ENCODE measurements at places on chromosomes 3 and 15. TPM values are rescaled to one million over a fixed set of nuclear protein-coding genes. Genes with fewer than 3 reads are reported as not detected.
A peak's percentile ranks its signal among the peaks of the same experiment; 100 is the strongest.

GRCh38 chr15:76340198-76340802 is 3.7 kb downstream of the ISL2 start:
- no peak for DNase-seq
- H3K36me3 ChIP-seq, result no peaks in the 10 kb centered on the region
- H3K4me1 ChIP-seq, result peaks cover 58% of the 10 kb centered on the region
- H3K27me3 ChIP-seq, result peaks cover 82% of the 10 kb centered on the region
- no peak overlapping the region for H3K27ac ChIP-seq
- H3K4me3 ChIP-seq, result no peak overlapping the region

GRCh38 chr15:39327005-39327730 is 253.7 kb upstream of the THBS1 start:
- H3K4me3 ChIP-seq, result no peak overlapping the region
- H3K27me3 ChIP-seq, result no peaks in the 10 kb centered on the region
- no peaks in the 10 kb centered on the region for H3K36me3 ChIP-seq
- H3K27ac ChIP-seq, result no peak overlapping the region
- no peaks in the 10 kb centered on the region for H3K4me1 ChIP-seq
- no peak for DNase-seq

DNA sequence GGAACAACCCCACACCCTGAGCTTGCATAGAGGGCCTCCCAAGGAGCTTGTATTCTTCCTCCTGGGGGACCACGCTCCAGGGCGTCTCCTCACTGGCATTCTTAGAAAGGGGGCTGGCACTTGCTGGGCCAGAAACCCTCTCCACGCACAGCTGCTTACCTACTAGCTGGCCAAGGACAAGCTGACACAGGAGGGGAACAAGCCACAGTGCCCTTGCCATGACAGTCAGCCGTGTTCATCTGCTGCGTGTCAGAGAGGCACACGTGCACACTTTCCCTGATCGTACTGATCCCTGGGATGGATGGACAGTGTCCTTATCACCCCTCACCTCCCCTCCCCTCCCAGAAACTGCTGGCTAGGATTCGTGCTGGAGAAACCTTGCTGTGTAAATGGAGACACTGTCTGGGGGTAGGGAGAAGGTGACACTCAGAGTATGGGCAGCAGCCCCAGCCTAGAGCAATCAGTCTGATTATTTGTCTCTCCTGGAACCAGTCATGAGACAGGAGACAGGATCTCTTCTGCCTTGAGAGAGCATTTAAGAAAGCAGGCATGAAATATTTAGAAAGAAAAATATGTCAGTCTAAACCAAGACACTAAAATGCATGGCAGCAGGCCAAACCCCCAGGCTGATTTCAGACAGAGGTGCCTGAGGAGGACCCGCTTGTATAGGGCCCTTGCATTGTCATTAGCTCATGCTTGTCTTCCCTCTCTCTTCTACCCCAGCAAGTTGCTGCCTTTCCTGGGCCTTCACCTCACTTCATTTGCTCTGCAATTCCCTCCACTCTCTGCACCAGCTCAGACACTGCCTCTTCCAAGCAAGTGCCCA is 311.8 kb upstream of the TRIM42 start:
- DNase-seq, result no peak
- H3K27me3 ChIP-seq, result no peaks in the 10 kb centered on the region
- no peak overlapping the region for H3K27ac ChIP-seq
- H3K4me1 ChIP-seq, result no peaks in the 10 kb centered on the region
- H3K36me3 ChIP-seq, result no peaks in the 10 kb centered on the region

GRCh38 chr3:148360051-148360450 is 337.7 kb upstream of the AGTR1 start:
- no peak overlapping the region for H3K27ac ChIP-seq
- H3K36me3 ChIP-seq, result no peaks in the 10 kb centered on the region
- no peak for DNase-seq
- H3K4me3 ChIP-seq, result no peak overlapping the region

DNA sequence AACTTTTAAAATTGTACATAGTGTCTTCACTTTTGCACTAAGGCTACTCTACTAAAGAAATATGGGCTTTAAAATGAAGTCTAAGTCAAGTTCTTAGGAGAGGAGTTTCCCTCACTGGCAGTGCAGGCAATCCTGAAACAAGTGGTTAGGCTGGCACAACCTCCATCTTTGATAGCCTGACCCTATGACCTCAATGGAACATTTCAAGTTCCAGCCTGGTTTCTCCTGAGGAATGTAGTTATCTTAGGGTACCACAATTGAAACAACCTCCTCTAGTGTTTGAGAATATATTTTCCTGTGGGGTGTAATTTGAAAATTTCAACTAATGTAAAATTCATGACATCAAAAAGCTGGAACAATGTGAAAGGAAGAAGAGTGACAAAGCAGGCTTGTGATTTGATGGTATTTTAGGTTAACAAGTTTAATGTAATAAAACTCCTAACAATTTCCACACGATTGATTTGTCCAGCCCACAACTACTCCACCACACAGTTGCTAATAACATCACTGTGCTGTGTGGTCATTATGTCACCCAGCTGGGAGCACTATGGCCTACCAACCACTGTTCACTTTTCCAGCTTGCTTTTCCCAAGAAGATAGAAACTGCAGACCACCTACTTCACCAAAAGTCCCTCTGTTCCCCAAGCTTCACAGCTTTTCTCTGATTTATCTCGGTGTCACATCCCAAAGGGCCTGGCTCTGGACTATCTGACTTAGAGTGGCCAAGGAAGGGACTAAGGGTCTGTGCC is 1.8 kb downstream of the WWTR1 start:
- no peaks in the 10 kb centered on the region for H3K27me3 ChIP-seq
- no peak for DNase-seq
- H3K4me1 ChIP-seq, result peaks cover 15% of the 10 kb centered on the region
- H3K4me3 ChIP-seq, result peak overlapping the region; percentile 81
- peak overlapping the region; percentile 93 for H3K27ac ChIP-seq
- H3K36me3 ChIP-seq, result no peaks in the 10 kb centered on the region

DNA sequence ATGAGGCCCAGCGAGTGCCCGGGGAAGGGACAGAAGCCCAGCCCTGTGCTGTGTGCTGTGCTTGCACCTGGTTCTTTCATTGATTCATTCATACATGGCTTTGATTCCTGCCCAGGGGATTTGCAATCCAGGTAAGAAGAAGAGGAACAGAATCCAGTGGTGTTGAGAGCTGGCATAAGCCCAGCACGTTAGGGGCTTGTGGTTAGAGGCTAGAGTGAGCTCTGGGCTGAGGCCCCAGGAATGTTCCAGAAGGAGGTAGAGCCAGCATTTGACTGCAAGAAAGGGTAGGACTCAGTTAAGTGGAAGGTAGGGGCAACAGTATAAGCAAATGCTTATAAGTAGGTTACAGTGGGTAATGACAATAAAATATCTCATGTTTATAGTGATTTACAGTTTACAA is 2.3 kb downstream of the VWA5B2 start:
- no peaks in the 10 kb centered on the region for H3K36me3 ChIP-seq
- no peak for DNase-seq
- H3K27me3 ChIP-seq, result no peaks in the 10 kb centered on the region
- no peak overlapping the region for H3K27ac ChIP-seq

DNA sequence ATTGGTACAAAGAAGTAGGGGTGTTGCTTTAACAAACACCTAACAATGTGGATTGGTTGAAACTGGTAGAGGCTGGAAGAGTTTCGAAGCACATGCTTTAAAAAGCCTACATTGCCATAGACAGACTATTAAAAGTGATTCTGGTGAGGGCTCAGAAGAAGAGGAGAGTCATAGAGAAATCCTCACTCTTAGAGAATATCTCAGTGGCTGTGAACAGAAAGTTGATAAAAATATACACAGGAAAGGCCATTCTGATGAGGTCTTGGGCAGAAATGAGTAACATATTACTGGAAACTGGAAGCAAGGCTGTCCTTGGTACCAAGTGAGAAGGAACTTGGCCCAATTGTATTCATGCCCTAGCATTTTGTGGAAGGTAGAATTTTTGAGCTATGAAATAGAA is 173.7 kb upstream of the CRBN start:
- no peak overlapping the region for H3K27ac ChIP-seq
- no peaks in the 10 kb centered on the region for H3K36me3 ChIP-seq
- no peak for DNase-seq
- H3K4me1 ChIP-seq, result no peaks in the 10 kb centered on the region

METTL6 gene
- total RNA-seq, result 14.5 TPM

THUMPD3 gene
- 27.0 TPM for total RNA-seq

GOLGA6L26 gene
- total RNA-seq, result not detected

TGM4 gene
- total RNA-seq, result not detected
